ENCODE measurements at places on chromosomes 3 and 15. TPM values are rescaled to one million over a fixed set of nuclear protein-coding genes. Genes with fewer than 3 reads are reported as not detected.
A peak's percentile ranks its signal among the peaks of the same experiment; 100 is the strongest.

- no peak for DNase-seq
Observed at GRCh38 chr15:83250781-83251180, 33.7 kb downstream of the BNC1 start.

DNA sequence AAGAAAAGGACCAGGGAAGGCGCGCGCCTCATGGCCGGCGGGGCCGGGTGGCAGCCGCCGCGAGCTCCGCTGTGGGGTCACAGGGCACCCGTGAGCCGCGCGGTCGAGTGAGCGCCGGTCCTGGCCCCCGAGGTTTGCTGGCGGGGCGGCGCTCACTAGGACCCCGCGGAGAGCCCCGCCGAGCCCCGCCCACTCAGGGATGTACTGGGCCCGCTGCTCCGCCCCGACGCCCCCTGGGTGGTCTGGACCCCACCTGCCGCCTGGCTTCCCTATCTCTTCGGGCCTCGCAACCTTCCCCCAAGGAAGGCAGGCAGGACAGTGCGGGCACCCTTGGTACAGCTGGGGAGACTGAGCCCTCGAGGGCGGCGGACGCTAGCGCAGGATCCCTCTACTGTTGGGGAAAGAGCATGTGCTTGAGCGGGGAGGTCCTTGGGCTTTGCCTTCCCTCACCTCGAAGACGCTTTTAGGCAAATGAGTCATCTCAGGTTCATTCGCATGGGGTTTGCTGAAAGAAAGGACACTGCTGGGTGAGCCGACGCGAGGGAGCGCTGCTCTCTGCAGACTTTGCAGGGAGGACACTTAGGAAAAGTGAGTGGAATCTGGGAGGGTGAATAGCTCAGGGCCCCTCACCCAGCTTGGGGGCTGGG, at the start of gene CHRNB4:
TSS of gene CHRNB4 (minus strand) at position 109 of the 647 bp plus-strand sequence. CDS start at position 32, 77 bp downstream.
- DNase-seq = peak; percentile 50

DNA sequence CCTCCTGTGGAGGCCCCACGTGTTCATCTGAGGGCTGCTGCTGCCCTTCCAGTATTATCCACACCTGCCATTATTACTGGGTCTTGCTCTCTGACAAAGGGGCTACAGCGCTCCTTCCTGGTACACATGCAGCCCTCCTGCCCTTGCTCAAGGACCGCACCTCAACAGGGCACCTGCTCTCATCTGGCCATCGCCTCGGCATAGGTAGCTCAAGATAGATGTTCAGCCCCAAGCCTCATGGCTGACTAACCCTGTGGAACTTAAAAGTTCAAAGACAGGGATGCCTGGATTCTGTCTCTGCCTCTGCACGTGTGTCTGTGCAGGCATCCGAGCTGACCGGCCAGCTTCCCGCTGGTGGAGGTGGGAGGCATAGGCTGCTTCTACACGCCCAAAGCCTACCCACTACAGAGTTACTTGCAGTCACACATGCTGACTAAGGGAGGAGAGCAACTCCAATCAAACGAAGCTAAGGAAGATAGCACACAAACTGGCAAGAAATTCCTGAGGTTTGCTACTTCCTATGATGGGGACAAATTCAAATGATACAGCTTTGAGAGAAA, 152.5 kb upstream of the ATP10A start:
- no peak for DNase-seq

DNA sequence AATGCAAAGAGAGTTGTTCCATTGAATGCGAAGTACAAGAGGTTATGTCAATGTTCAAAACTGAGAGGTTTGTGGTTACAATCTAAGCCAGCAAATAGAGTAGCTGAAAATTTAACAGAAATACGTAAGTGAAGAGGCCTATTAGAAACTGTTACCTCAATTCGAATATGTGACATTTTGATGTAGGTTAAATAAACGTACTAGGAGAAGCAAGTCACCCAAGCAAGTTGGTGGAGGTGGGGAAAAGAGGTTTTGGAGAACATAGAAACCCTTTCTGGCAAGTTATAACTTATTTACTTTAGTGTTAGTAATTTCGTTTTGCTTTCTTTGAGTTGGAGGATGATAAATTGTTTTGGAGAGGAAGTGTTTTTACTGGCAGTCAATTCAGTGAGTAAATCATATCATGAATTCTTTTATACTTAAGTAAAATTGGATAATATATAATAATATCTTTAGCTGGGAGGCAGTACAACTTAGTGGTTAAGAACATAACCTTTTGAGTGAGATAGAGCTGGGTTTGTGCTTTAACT, 91.2 kb upstream of the NAALADL2 start:
- DNase-seq = no peak

GRCh38 chr3:168292296-168292695, 196.6 kb upstream of the GOLIM4 start:
- no peak for DNase-seq

- no peak for DNase-seq
Observed at GRCh38 chr3:63874769-63875168, 11.1 kb downstream of the ATXN7 start.

GRCh38 chr3:25027650-25028049, 400.4 kb upstream of the RARB start:
- DNase-seq = no peak

DNA sequence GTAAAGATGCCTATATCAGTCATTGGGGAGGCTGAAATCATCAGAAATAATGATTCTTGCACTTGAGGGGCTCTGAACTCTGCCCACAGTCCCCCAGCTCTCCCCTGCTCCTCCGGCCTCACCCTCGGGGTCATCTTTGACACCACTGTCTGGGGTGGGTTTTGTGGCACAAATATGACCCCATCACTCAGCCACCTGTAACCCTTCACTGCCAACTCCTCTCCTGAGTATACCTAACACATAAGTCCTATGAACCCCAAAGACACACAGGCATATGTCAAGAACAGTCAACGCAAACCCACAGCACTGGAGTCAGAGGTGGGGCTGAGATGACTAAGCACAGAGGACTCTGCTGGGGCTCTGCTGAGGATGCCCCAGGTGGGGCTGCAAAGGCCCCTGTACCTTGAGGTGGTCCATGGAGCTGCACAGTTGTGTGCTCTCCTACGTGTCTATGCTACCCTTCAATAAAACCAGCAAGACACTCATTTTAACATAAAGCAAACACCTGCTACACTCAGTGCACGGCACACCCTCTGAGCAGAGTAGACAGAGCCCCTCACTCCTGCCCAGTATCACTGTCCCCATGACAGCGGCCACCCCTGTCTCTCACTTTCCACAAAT, 29.9 kb downstream of the SLC41A3 start:
- DNase-seq = no peak

GRCh38 chr3:124810970-124811369, 76.2 kb downstream of the ITGB5 start:
- DNase-seq = no peak

DNA sequence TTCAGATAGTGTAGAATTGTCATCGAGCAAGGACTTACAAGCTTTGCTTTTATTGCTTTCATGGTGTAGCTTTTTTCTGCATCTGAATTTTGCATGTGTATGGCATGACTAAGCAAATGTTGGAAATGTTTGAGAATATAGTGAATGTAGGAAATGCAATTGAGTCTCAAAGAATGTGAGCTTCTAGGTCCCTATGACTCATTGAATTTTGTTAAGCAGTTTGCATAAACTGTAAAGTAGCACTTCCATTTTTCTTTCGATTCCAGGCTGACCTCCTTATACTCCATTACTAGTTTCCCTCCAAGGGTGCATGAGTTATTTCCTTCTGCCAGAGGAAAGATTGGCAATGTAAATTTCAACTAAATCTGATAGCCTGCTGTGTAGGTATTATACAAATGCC, 619.2 kb downstream of the DIPK2A start:
- DNase-seq = no peak

- DNase-seq = no peak
Observed at GRCh38 chr3:98775459-98776139, 12.5 kb downstream of the ST3GAL6 start.

DNA sequence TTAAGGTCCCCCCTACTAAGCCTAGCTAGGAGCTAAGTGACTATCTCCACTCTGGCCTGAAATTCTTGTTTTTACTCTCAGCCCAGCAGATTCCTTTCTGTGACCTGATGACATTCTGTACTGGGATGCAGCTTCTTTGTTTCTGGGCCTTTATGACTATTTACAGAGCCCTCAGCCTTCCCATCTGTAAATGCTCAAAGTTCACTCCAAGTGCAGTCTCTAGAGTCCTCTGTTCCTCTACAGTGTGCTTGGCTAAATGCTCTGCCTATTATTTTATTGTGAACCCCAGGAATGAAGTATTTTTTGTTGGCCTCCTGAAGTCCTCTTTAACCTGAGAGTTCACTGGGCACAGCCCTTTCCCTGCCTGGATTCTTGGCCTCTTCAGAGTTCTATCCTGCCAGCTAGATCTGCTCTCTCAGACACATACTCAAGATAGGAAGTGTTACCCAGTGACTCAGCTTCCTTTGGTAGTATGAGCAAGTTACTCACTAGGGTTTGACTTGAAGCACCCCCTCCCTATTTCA, 278.1 kb upstream of the P2RY1 start:
- DNase-seq = no peak

- no peak for DNase-seq
Observed at GRCh38 chr3:76362643-76363042, 577.3 kb upstream of the ZNF717 start.

GRCh38 chr15:89170364-89170763, 51.0 kb downstream of the RLBP1 start:
- no peak for DNase-seq

DNA sequence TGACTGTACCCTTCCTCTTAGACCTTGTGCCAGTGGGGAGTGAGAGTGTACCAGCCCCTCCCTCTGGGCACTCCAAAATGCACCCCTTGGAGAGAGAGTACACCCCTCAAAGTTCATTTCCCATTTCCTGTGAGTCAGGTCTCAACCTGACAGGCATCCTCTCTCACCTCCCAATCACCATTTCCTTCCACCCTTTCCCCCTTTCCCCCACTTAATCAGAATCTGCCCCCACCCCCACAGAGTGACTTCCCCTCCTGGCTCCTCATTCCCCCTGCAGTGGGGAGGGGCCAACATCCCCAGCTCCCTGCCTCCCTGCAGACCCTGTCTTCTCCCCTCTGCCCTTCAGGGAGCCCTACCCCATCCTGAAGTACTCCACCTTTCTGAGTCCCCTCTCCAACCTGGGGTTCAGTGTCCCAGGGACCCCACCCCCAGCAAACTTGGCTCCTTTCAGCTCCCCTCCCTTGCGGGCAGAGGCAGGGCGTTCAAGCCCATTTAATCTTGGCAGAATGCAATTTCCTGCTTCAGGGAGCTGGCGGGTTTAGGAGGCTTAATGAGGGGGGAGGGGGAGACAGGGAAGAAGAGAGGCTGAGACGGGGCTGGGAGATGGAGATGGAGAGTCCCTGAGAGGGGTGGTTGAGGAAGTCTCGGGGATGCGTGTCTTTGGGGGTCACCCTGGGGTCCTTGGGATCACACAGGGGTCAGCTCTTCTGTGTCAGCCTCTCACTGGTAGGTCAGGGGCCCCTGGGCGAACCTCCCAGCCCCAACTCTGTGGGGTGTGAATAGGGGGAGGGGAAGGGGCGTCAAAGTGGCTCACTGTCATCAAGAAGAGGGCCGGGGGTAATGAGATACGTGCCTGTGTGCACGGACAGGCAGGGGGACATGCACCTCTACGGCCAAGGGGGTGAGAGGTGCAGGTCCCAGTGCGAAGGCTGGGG, 16.6 kb upstream of the SEMA3F start:
- no peak for DNase-seq

- no peak for DNase-seq
Observed at GRCh38 chr15:51818150-51818549, 11.3 kb upstream of the TMOD3 start.

GRCh38 chr3:171825222-171825828, 15.0 kb upstream of the PLD1 start:
- no peak for DNase-seq

DNA sequence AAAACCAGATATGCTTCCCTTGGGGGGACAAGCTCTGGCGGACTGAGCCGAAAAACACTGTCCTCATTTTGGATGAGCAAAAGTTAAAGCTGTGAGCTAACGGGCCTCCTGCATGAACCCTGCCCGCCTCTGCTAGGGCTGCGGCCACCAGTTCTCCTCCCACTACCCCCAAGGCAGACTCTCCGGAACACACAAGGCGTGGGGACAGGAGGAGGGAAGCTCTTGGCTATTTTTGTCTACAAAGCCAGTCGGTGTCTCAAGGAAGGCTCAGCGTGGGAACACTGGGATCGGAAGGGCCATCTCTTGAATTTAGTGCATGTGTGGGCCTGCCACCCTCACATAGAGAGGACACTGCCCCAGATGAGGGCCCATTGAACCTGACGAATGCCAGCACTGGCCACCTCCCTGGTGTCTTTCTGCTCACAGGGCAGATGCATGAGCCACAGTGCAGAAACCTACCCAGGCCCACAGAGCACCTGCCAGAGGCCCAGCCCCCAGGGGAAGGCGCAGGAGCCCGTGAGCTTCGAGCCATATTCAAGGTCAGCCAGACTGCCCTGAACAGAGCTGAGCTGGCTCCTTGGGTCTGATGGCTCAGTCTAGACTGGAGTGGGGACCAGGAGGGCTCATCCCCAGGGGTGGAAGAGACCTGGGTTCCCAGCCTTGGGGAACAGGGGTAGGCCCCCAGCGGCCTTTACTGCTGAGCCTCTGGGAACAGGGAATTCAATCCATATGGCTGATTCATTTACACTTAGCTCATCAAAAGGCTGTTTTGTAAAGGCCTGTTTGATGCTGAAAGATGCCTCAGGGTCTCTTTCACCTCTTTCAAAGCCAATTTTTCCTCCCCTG, 38.3 kb downstream of the HCN4 start:
- DNase-seq = no peak

DNA sequence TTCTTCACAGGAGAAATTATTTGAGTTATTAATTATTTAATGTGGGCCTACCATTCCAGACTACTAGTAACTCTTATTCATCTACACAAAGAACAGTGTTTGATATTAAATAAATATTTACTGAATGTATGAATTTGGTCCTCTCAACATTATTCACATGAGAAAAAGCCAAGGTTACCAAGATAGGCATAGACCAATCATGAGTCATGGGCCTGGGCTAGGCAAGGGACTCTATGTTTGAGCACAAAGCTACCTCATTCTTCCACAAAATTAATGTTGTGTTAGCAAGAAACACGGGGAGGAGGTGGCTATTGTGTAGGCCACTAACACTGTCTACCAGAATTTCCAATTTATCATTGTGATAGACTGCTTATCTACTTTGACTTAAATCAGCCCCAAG, 115.7 kb downstream of the SERPINI1 start:
- no peak for DNase-seq

- DNase-seq = no peak
Observed at GRCh38 chr3:179088306-179088705, 16.7 kb upstream of the ZMAT3 start.

DNA sequence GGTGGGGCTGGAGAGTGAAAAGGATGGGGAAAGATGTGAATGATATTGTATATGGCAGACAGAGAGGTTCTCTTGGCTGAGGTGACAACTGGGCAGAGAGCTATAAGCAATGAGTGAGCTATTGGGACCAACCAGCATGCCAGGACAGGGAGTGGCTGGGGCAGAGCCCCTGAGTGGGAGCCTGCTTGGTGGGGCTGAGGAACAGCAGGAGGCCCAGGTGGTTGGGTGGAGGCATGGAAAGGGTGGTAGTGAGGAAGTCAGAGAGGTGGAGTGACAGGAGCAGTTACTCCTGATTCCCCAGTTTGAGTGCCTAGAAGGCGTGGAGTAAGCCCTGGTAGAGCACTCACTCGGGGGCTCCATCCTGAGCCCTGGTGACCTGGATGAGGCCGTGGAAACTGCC, 15.5 kb upstream of the TNFAIP8L3 start:
- DNase-seq = no peak

GRCh38 chr3:157333551-157333991, 103.1 kb upstream of the PTX3 start:
- no peak for DNase-seq

HESX1 gene
- total RNA-seq = not detected

PPP1R14D gene
- not detected for total RNA-seq

ZBED2 gene
- 1.9 TPM for total RNA-seq

CHRM5 gene
- total RNA-seq = not detected

ACSBG1 gene
- not detected for total RNA-seq

PSTPIP1 gene
- 241 TPM for total RNA-seq

CLDN11 gene
- total RNA-seq = not detected

All from activated naive CD8-positive, alpha-beta T cell treated with anti-CD3 and anti-CD28 coated beads, Interleukin-2, amount 10 ng/mL, durations not matched to agents 7 days and 5 days (primary cell).